ENCODE measurements at places on chromosomes 3 and 15. TPM values are rescaled to one million over a fixed set of nuclear protein-coding genes. Genes with fewer than 3 reads are reported as not detected.

GRCh38 chr3:147900851-147901250 lies 491.7 kb downstream of the ZIC1 start:
- DNase-seq: no peak

GRCh38 chr15:48664436-48664835 lies 18.9 kb upstream of the FBN1 start:
- DNase-seq: no peak

- no peak for DNase-seq
Measured at GRCh38 chr15:83871808-83872559, 218.1 kb downstream of the ADAMTSL3 start.

- DNase-seq: no peak
Measured at GRCh38 chr3:16912400-16913263, 27.9 kb downstream of the PLCL2 start.

GRCh38 chr15:80512726-80513660 lies 108.8 kb downstream of the ARNT2 start:
- no peak for DNase-seq

DNA sequence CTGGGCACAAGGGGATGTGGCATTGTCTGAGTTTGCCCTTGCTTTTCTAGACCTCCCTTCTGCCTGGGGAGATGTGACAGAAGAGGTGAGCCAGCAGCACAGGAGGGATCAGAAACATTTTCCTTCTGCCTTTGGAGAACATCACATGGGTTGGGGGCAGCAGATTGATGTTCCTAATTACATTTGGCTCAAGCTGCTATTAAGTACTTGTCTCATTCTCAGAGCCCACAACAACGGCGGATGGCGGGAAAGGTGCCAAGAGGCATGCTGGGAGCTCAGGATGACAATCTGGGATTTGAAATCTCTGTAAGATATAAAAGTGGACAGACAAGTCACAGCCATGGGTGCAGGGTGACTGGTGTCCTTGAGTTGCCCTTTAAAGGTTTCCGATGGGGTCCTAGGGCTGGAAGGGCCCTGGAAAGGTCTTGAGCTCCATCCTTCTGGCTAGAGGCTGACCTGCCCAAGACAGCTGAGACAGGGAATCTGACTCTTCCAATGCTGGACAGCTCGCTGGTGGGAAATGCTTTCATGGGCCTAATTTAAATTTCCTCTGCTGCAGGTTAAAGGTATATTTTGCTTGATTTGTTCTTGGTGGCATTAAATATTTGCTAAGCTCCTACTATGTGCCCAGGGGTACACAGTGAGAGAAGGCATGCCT lies 2.4 kb upstream of the CORO2B start:
- no peak for DNase-seq

DNA sequence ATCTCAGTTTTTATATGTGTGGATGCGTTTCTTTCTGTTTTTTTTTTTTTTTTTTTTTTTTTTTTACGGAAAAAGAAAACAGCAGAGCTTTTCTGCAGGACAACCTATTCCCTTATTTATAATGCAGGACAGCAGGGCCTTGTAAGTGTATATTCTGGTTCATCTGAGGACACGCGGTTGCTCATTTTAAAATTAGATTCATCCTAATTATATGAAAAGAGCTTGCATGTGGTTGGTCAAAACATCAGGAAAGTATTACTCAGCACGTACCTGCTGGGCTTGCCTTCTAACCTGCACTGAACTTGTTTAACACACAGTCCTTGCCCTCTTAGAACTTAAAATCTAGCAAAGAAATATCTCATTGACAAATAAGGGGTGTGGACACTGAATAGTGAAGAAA lies 13.5 kb downstream of the THRB start:
- no peak for DNase-seq

- DNase-seq: no peak
Measured at GRCh38 chr15:92924216-92924615, 24.1 kb downstream of the CHD2 start.

DNA sequence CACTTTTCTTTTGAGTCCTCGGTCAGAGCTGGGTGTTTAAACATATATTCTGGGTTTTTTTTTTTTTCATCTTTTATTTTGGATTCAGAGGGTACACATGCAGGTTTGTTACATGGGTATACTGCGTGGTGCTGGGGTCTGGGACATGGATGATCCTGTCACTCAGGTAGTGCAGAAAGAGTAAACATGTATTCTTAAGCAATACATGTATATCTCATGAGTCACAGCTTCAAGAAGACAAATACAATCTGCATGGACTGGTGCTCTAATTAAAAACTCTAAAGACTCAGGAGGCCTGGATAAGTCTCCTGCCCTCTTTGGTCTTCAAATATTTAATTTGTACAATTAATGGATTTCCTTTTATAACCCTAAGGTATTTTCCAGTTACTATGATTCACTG lies 50.6 kb upstream of the PHLDB2 start:
- DNase-seq: no peak

GRCh38 chr3:73490453-73491286 lies 134.1 kb downstream of the PDZRN3 start:
- DNase-seq: no peak

DNA sequence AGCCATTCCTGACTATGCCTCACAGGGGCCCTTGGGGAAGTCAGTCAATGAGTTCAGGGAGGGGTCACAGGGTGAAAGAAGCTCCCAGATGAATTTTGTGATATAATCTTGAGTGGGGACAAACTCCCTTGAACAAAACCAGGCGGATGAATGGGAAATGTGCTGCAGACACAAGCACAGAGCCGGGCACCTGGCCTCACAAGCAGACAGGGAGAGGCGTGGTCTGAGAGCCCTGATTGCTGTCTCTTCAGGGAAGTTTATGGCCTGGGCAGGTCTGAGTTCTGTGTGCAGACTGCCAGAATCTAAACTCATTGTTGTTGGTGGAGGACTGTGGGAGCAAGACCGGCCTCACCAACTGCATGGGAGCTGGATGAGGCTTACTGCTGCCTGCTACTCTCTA lies 591.8 kb downstream of the EPHA3 start:
- no peak for DNase-seq

Gene NMNAT3
- 2.1 TPM for total RNA-seq

Gene OSBPL10
- total RNA-seq: 18.7 TPM

Gene ANKRD34C
- not detected for total RNA-seq

Gene RTP3
- total RNA-seq: not detected

Gene NANOGP8
- total RNA-seq: 0.34 TPM

Gene IL17RE
- total RNA-seq: 1.7 TPM

Gene CCDC54
- not detected for total RNA-seq

Gene AP3B2
- total RNA-seq: 17.4 TPM

Gene FBXW12
- 0.44 TPM for total RNA-seq
